ENCODE measurements at places on chromosomes 12 and 14. TPM values are rescaled to one million over a fixed set of nuclear protein-coding genes. Genes with fewer than 3 reads are reported as not detected.

Gene PLEKHH1
- 18.3 TPM for polyA plus RNA-seq

Gene PTPRO
- 3.0 TPM for polyA plus RNA-seq

Gene SLC6A13
- polyA plus RNA-seq: 1.9 TPM

Gene PRIMA1
- 0.87 TPM for polyA plus RNA-seq

Gene ACRBP
- polyA plus RNA-seq: 8.2 TPM

Gene FAR2
- 7.5 TPM for polyA plus RNA-seq

Gene MCRS1
- polyA plus RNA-seq: 65.2 TPM

Gene RTL1
- 0.06 TPM for polyA plus RNA-seq

Gene ATXN2
- polyA plus RNA-seq: 90.2 TPM

Gene TSPAN11
- 15.0 TPM for polyA plus RNA-seq

Gene GALNT8
- polyA plus RNA-seq: 1.4 TPM

Gene TAC3
- 0.81 TPM for polyA plus RNA-seq

Gene HCAR2
- polyA plus RNA-seq: 0.10 TPM

Gene KRT2
- polyA plus RNA-seq: not detected

Gene DCN
- 1,781 TPM for polyA plus RNA-seq

Gene RNASE1
- polyA plus RNA-seq: 338 TPM

Gene MANSC4
- polyA plus RNA-seq: 0.33 TPM

Gene SYNDIG1L
- 0.83 TPM for polyA plus RNA-seq

Gene BDKRB1
- polyA plus RNA-seq: 0.75 TPM

Gene CMA1
- 0.74 TPM for polyA plus RNA-seq

Gene APOLD1
- polyA plus RNA-seq: 10.5 TPM
